ENCODE measurements at places on chromosomes 12 and 14.

- no peak for DNase-seq
These were observed 89.9 kb downstream of the BORCS5 start for GRCh38 chr12:12446786-12447185.

- DNase-seq: no peak
These were observed 2.3 kb downstream of the ISCU start for GRCh38 chr12:108564724-108565123.

GRCh38 chr14:90759370-90760077, 56.7 kb downstream of the TTC7B start:
- no peak for DNase-seq

DNA sequence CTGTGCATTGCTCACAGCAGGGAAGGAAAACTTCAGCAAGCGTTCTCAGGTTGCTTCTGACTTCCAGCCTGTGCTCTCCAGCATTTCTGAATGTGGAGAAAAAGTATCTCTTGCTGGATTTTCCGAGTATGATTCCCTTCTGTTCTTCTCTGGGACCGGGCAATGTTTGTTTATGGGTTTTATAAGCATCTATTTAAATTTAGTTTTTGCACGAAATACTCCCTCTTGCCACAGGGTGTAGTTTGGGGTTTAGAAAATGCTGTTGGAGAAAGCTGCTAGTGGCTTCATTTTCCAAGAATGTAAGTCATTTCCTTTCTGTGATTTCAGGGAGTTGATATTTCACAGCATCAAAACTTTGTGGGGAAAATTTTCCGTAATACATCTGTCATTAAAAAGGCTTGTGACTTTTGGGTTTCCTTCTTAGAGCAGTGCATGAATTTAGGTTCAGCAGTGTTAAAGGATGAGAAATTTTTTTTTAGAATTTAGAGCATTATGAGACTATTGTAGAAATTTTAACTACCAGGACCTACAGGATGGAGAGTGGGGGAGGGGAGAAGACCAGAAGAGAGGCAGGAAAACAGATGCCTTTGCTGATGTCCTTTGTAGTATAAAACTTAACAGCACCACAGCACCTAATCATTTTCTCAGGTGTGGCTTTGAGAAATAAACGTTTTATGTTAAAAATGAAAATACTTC, 1.5 kb downstream of the FRMD6 start:
- DNase-seq: no peak

- DNase-seq: no peak
These were observed 50.3 kb downstream of the MAP1LC3B2 start for GRCh38 chr12:116609319-116610114.

DNA sequence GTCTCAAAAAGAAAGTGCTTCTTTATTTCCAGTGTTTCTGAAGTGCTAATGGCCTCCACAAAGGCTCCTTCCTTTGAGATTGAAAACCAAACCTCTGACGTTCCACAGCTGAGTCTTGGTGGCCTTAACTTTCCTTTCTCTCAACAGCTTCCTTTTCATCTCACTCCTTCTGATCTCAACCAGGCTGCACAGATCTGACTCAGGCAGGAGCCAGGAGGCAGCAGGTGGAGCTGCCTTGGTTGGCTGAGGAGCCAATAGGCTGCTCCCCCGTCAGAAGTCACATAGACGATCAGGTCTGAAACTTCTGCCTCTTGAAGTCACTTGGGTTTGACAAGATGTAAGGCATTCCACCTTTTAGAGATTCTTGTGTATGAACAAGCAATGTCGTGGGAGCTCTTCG, 9.1 kb upstream of the KCNA5 start:
- DNase-seq: no peak

- DNase-seq: no peak
These were observed 73.9 kb downstream of the PPP1R36 start for GRCh38 chr14:64623554-64624165.

GRCh38 chr14:65371784-65372183, 40.7 kb upstream of the FUT8 start:
- DNase-seq: no peak

DNA sequence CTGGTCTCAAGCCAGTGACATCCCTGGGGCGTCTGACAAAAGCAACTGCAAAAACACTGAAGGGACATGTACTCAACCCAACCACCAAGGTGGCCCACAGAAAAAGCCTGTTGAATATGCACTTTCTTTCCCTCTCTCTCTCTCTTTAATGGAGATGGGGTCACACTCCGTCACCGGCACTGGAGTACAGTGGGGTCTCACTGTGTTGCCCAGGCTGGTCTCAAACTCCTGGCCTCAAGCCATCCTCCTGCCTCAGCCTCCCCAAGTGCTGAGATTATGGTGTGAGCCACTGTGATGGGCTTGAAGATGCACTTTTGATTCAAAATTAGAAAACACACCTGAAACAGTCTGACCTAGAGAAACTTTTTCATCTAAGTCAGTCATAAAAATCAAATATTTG, 7.2 kb upstream of the CD27 start:
- DNase-seq: no peak

DNA sequence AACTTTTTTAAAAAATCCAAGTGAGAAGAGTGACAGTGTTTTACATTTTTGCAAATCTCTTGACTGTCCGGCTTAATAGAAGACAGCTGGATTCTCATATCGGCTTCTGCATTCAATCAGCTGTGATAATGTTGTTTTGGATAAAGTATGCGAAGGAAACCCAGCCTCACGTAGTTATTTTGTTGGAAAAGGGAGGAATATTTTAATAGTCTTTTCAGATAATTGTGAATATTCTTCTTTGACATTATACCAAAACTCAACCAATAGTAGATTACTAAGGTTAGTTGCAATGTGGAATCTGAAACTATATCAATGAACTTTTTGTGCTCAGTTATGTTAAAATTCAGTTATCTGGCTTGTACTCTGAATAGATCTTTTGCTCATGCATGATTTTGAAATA, 276.5 kb downstream of the ZFP36L1 start:
- no peak for DNase-seq

- no peak for DNase-seq
These were observed 3.9 kb upstream of the RARG start for GRCh38 chr12:53235742-53236442.

GRCh38 chr12:128928361-128928760, 75.1 kb downstream of the GLT1D1 start:
- DNase-seq: no peak

- DNase-seq: no peak
These were observed 18.3 kb downstream of the KCTD10 start for GRCh38 chr12:109458771-109459208.

DNA sequence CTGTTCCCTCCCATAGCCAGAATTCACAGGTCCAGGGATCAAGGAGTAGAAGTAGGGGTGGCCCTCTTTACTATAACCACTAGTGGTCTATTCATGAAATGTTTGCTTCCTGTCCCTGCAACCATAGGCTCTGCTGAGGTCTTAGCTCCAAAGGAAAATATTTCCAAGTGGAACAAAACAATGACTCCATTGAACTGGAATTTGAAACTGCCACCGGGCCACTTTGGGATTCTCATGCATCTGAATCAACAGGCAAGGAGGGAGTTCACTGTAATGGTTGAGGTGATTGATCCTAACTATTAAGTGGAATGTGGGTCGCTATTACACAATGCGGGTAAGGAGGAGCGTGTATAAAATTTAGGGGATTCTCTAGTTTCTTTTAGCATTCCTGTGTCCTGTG, 197.0 kb downstream of the ETNK1 start:
- DNase-seq: no peak

DNA sequence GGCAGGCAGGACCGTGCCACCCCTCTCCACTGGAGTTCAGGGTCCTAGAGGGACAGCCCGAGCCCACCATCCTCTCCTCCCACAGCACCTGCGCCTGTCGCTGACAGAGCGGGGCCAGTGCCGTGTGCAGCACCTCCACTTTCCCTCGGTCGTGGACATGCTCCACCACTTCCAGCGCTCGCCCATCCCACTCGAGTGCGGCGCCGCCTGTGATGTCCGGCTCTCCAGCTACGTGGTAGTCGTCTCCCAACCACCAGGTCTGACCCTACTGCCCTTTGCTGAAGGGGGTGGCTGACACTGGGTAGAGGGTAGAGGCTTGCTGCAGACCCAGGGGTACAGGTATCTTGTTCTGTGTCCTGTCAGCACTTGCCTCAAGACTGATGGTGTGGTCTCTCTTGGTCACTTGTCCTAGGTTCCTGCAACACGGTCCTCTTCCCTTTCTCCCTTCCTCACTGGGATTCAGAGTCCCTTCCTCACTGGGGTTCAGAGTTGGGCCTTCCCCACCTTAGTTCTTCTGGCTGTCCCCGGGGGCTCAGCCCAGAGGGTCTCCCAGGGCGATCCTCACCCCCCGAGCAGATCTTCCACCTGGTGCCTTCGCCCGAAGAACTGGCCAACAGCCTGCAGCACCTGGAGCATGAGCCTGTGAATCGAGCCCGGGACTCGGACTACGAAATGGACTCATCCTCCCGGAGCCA, 42.0 kb downstream of the SH2B3 start:
- DNase-seq: no peak

- DNase-seq: no peak
These were observed 16.0 kb downstream of the PLD4 start for GRCh38 chr14:104940526-104941150.

- no peak for DNase-seq
These were observed 116.4 kb downstream of the SLC38A1 start for GRCh38 chr12:46152456-46152855.

DNA sequence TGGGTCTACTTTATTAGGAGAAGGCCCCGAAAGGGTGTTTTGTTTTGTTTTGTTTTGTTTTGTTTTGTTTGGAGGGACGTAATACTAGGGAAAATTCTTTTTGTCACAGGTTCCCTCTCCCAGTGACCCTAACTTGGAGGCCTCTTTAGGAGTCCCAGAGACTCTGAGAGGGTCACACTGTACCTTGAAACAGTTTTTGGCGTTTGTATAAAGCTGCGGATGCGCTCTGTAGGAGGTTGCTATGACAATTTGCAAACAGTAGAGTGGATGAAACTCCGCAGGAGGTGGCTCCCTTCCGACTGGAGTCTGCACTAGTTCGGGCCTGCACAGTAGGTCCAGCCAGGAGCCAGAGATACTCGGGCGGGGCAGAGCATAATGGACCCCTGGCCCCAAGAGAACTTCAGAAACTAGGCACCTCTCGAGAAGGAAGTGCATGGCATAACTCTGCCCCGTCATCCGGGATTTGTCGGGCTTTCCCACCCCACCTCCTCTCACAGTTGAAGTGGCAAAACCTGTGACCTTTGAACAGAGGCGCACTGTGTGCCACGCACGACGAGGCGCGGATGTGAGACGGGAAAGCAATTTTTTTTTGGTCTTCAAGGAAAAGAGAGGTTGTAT, 1.3 kb upstream of the DYRK2 start:
- peak; percentile 71 for DNase-seq

Measured in CD8-positive, alpha-beta T cell (primary cell).